NCI-H526 treated with DMSO at 0.1 percent for 48 hours (cell line): ENCODE measurements at places on chromosomes 13 and 19.
A peak's percentile ranks its signal among the peaks of the same experiment; 100 is the strongest.

DNA sequence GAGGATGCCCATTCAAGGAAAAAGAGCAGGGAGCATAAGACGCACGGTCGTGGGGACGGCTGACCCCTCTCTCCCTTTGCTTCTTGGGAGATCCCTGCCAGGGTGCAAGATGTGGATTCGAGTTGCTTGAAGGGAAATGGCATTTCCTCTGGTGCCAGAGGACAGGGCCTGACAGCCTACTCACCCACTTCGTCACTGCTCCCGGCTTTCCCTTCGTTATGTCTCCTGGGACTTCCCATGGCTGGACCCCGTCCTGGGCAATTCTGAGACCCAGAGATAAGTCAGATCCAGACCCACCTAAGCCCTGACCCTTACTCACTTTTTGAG, 1.2 kb downstream of the TBC1D17 start:
- no peak for DNase-seq

DNA sequence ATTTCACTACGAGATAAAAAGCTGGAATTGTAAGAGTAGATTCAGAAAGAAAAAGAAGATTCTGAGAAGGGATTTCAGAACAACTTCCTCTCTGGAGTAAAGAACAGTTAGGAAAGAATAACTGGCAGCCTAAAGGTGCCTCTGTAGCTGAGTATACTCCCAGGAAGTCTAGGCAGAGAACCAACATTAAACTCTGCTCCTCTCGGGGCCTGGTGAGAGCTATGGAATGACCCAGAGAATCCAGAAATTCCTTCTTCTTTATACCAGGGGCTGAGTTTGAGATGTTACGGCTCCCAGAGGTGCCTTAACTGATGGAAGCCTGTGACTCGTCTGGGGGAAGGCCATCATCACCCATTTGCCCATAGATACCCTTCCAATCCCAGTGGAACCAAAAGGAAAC, 39.1 kb downstream of the FAM216B start:
- DNase-seq: no peak

- no peak for DNase-seq
Measured at GRCh38 chr13:105428811-105429210, 1106.7 kb downstream of the EFNB2 start.

DNA sequence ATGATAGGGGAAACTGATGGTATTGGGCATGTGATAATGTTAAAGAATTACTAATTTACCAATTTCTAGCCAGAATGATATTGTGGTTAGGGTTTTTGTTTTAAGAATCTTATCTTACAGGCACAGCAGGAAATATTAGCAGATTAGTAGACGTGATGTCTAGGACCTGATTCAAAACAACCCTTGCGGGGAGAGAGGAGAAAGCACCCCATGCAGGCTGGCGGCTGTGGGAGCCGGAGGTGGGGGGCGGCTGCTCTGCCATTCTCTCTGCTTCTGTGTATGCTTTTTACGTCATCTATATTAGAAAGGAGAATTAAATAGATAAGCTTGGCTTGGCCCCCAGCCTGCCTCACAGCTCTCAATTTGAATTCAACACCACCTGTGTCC, 41.5 kb downstream of the MLLT1 start:
- DNase-seq: no peak

DNA sequence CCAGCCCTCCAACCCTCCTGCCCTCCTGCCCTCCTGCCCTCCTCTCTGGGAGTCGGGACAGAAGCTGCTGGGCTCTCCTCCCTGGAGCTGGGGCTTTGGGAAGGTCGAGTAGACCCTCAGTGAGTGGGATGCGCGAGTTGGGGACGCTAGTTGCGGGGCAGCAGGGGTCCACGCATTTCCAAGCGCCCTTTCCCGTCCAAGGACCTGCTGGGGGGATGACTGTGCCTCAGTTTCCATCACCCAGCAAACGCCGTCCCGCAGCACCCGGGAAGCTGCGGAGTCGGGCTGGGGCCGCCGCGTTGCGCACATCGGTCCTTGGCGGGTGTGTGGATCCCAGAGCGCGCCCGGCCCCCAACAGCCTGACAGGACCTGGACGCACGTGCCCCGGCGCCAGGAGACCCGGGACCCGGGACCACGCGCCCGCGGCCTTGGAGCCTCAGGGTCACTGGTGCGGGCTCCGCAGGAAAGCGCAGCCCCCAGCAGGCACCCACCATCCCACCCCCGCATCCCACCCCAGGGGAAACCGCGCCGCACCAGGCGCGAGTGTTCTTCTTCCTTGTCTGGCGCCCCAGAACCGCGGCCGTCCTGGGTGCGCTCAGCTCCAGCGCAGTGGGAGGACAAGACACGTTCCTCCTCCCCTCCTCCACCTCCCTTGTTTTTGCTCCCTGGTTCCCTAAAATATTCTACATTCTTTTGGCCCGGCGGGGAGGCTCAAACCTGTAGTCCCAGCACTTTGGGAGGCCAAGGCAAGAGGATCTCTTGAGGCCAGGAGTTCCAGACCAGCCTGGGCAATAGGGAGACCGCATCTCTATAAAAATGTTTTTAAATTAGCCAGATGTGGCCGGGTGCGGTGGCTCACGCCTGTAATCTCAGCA, 9.2 kb downstream of the ONECUT3 start:
- DNase-seq: no peak

GRCh38 chr13:105319875-105320274, 1215.6 kb downstream of the EFNB2 start:
- DNase-seq: no peak

- DNase-seq: peak; percentile 23
Measured at GRCh38 chr19:344625-345319, at the start of gene MIER2. Gene MIER2 (minus strand): TSS chr19:344796. CDS start chr19:344782, 14 bp downstream.

DNA sequence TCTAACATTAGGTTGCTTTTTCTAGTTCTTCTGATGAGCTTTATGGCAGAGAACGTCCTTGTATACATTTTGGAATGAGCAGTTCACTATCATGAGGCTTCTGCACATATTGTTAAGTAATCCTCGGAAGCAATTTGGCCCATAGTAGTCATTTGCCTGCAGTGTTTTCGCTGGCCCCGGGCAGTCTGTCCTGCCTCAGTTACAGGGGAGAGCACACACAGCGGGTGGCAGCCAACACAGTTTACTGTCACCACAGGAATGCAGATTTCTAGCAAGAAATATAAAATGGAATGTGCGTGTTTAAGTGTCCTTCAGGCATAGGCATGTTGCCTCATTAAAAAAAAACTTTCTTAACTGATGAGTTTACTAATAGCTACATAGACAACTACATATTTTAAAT, 71.5 kb upstream of the GJB6 start:
- DNase-seq: no peak

DNA sequence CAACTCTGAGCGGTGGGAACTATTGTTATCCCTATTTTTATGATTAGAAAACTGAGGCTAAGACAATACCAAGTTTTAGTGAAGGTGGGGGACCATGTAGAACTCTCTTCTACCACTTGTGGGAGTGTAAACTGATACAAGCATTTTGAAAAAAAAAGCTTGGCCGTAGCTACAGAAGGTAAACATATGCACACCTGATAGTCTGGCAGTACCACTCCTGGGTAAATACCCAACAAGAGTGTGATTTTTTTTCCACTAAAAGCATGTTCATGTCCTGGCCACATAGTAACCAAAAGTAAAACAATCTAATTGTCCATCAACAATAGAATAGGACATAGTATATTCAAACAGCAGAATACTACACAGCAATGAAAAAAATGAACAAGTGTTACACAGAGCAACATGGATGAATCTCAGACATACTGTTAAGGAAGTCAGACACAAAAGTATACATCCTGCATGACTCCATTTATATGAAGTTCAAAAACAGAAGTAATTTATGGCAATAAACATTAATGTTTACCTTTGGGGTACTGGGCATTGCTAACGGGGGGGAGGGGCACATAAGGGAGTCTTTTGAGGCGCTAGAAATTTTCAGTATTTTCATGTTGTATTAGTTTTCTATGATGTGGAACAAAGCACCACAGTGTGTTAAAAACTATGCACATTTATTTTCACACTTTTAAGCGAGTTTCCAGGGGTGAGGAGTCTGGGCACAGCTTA, 6.4 kb upstream of the SPATA13 start:
- no peak for DNase-seq

DNA sequence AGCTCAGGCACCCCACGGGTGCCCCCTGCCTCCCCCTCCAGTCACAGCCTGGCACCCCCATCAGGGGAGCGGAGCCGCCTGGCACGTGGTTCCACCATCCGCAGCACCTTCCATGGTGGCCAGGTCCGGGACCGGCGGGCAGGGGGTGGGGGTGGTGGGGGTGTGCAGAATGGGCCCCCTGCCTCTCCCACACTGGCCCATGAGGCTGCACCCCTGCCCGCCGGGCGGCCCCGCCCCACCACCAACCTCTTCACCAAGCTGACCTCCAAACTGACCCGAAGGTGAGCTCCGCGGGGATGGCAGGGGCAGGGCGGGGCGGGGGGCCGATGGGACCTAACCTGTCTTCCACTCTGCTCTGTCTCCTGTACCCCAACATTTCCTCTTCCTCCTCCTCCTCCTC, 25.0 kb downstream of the CKM start:
- no peak for DNase-seq

DNA sequence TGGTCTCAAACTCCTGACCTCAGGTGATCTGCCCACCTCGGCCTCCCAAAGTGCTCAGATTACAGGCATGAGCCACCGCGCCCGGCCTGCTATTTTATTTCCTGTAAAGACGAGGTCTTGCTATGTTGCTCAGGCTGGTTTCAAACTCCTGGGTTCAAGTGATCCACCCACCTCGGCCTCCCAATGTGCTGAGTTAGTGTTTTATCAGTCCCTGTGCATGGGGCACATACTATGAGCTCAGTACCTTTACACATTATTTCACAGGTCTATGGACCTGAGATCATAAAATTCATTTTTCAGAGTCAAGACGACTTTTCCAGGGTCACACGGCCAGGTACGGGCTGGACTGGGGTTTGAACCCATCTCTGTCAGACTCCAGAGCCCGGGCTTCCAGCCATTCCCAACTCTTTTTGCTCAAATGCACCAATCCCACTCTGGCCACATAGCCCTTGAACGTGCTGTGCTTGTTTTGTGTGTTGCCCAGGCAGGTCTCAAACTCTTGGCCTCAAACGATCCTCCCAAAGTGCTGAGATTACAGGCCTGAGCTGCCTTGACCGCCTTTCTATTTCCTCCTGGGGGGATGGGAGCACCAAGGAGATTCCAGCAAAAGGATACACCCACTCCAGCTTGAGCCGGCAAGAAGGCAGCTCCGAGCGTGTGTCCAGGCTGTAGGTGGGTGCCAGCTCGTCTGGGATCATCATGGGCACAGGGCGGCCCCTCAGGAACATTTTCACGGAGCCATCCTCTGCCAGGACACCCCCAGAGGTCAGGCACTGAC, 1.1 kb downstream of the EML2 start:
- DNase-seq: no peak

GRCh38 chr19:3189702-3190469, 4.2 kb downstream of the NCLN start:
- DNase-seq: no peak

GRCh38 chr19:47183601-47184000, 47.4 kb downstream of the BBC3 start:
- no peak for DNase-seq

GRCh38 chr13:95341441-95341840, 40.2 kb upstream of the ABCC4 start:
- no peak for DNase-seq

DNA sequence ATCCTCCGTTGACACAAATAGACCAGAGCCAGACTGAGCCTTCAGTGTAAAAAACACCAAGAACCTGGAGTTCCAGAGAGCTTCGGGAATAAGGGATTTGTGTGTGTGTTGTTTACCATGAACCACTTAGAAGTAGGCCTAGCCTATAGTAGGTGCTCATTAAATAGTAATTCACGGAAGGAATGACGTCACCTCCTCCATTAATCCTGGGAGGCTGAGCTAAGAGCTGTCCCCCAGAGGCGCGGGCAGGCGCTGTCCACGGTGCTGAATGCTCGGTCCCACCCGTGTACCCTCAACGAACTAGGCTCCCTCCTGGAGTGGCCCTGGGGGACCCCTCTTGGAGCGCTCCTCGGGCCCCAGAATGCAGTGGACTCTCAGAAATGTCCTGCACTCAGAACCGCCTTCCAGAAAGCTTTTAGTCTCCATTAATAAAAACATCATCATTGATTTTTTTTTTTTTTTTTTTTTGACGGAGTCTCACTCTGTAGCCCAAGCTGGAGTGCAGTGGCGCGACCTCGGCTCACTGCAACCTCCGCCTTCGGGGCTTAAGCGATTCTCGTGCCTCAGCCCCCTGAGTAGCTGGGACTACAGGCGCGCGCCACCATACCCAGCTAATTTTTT, 6.5 kb downstream of the UNC13A start:
- no peak for DNase-seq

DNA sequence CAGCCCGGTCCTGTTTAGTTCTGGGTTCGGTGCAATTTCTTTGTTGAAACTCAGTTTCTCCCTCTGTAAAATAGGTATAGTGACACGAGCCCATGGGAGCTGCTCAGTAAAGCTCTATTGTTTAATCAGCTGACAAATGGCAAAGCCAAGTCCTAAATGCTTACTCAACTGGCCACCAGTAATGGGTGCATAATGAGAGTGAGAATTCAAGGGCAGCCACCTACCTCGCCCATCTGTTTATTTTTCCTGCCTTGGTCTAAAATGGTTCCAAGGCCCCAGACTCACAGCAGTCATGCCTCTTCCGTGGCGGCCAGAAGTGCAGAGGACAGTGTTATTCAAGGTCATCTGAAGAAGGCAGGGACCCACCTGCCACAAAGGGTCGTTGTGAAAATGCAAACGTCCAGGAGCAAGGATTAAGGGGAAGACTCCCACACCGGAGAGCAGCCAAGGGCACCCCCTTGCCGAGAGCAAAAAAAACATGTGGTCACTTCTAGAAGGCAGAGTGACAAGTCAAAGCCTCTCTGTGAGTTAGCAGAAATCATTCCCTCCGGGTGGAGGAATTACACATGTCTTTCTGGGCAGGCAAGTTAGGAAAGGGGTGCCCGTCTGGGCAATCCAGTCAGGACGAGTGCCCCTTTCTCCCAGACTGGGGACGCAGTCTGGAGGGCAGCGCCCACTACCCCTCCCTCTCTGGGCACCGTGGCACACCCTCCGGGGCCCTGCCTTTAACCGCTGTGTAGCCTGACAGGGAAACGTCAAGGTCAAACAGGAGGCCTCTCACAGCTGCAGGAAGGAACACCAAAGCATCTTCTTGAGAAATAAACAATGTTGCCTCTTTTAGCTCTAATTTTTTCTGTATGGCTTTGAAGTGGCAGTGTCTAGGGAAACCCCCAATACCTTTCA, 186.2 kb downstream of the FOXO1 start:
- no peak for DNase-seq

- peak; percentile 21 for DNase-seq
Measured at GRCh38 chr13:26558074-26558805, 757 bp downstream of the WASF3 start.

GRCh38 chr19:17070421-17070820, 4.8 kb downstream of the HAUS8 start:
- DNase-seq: no peak

DNA sequence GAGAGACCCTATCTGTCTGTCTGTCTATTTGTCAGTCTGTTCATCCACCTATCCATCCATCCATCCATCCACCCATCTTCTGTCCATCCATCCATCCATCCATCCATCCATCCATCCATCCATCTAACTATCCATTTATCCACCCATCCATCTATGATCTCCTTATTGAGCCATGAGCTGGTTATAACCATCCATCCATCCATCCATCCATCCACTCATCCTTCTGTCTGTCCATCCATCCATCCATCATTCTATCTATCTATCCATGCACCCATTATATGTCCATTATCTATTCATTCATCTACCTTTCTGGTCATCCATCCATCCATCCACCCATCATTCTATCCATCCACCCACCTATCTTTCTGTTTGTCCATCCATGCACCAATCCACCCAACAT, 44.6 kb downstream of the NWD1 start:
- no peak for DNase-seq
